Suppressor macrophage treated with lipopolysaccharide for 1 hour (primary cell): ENCODE measurements at places on chromosomes 4 and X.

GRCh38 chr4:60019180-60019579, 1180.9 kb upstream of the ADGRL3 start:
- no peak for DNase-seq

- DNase-seq = peak; percentile 86
Measured at GRCh38 chrX:150202641-150203247, 160.4 kb upstream of the MAMLD1 start.

GRCh38 chr4:71607109-71607508, 176.8 kb downstream of the GC start:
- no peak for DNase-seq

GRCh38 chrX:74500067-74500466, 78.8 kb downstream of the SLC16A2 start:
- no peak for DNase-seq

DNA sequence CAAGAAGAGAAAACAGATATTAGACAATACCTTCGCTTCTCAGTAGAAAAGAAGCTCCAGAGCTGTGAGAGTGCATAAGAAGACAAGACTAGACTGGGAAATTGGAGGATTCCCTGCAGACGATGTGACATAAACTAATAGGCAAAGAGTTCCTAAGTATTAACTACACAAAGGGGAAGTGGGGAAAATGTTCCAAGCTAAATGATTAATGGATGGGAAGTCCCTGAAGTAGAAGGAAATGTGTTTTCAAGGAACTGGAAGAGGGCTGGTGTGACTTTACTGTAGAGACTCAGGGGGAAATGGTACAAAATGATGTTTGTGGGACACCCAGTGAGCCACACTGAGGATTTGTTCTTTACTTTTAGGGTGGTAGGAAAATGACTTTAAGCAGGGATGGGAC, 69.7 kb upstream of the DCLK2 start:
- peak; percentile 82 for DNase-seq

DNA sequence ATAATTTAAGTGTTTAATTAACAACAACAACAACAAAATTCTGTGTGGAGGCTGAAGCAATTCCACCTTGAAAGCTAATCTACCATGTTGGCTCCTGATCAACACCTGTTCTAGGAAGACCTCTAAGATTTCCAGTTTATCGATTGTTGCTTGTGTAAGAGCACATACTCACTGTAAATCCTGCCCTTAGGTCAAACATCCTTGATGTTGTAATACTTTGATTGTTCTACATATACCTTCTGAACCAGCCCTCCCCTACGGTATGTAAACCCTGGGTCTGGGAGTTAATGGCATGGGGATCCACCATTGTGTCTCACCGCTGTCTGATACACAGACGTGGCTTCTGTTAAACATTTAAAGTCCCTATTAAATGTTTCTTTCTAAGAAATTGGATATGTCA, 73.2 kb downstream of the RASL11B start:
- DNase-seq = no peak

- DNase-seq = no peak
Measured at GRCh38 chrX:69318651-69319340, 153.5 kb upstream of the PJA1 start.

DNA sequence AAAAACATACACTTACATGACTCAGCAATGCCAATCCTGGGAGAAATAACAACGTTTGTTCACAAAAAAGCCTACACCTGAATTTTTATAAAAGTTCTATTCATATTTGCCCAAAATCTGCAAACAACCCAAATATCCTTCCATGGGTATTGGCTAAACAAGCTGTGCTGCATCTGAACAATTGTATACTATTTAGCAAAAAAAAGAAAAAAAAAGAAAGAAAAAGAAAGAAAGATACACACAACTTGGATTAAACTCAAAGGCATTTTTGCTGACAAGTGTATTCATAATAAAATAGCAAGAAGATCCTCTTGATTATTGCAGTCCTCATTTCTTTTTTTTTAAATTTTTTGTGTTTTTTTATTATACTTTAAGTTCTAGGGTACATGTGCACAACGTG, 24.5 kb upstream of the MAGEA3 start:
- no peak for DNase-seq

DNA sequence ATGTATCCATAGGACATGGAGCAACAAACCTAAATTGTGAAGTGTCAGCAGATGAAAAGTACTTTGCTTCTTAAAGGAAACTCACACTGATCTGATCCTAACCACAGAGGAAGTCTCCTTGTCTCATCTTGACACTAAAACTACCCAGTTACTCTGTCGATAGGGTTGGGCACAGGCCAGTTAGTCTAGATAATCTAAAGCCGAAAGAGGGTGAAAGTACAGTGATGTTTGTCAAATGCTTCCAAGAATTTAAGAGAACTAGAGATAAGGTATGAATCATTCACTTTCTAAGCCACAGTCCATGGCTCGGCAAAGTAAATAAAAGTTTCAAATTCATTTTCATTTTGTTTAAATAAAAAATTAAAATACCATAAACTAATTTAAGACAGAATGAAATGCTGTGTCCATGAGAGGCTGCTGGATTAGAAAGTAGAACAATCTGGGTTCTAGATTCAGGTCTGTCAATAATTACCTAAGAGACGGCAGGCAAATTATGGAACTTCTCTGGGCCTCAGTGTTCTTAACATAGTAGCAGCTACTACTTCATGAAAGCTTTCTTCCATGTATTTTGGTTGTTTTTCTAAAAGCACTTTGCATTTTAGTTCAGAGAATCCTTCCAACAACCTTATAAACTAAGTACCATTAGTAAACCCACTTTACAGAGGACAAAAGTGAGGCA, 176.7 kb downstream of the LDB2 start:
- DNase-seq = no peak

- DNase-seq = no peak
Measured at GRCh38 chr4:10783351-10783750, 98.8 kb upstream of the CLNK start.

DNA sequence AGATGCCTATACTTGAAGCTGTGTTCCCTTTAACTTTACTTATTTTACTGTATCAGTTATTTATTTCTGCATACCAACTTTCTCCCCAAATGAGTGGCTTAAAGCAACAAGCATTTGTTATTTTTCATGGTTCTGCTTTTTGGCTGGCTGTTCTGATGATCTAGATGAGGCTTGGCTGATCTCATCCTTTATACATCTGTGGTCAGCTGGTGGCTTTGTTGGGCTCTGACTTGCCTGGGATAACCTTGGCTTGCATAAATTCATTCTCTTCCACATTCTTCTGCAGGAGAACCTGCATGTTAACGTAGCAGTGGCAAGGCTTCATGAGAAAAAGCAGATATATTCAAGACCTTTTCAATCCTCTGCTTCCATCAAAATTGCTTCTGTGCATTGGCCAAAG, 1317.6 kb downstream of the ADGRL3 start:
- DNase-seq = peak; percentile 47

- no peak for DNase-seq
Measured at GRCh38 chrX:115588179-115588578, 27.2 kb downstream of the PLS3 start.

GRCh38 chr4:3401436-3402171, 40.2 kb upstream of the HGFAC start:
- DNase-seq = no peak

DNA sequence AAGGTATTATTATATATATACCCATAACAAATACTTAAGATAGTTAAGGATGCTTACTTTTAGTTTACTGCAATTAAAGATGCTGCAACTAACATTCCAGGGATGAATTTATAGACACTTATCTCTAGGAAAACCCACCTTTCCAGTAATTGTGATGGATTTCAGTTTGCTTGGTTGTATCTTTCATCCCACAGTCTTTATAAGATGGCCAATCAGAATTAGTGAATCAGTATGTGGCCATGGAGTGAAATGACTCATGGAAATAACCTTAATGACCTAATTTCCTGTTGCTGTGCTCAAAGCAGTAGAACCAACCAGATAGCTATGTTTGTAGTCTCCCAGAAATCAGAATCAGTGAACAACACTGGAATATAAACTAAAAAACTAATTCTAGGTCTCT, 26.4 kb downstream of the MOSPD2 start:
- peak; percentile 35 for DNase-seq

DNA sequence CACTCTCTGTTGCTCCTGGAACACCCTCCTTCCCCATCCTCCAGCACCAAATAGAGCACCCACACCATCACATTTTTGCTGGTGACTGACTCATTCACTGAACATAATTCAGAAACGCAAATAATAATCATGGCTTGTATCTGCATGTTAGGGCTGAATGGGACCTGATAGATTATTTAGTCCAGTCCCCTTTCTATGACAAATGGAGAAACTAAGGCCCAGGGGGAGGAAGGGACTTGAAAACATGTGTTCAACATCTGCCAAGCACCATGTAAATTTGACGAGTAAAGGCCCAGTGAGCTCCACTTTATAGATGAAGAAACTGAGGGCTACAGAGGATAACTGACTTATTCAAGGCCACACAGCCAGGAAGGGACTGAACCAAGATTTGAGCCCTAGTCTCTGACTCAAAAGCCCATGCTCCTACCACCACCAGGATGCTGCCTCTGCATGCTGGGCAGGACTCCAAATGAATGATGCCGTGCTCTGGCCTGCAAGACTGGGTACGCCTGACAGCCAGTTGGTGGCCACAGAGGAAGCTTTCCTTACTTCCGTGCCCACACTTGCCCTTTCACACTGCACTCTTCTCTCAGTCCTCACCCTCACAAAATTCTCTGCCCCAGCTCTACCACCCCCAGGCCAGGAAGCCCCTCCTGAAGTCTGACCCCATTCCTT, 133.3 kb upstream of the PJA1 start:
- DNase-seq = no peak

DNA sequence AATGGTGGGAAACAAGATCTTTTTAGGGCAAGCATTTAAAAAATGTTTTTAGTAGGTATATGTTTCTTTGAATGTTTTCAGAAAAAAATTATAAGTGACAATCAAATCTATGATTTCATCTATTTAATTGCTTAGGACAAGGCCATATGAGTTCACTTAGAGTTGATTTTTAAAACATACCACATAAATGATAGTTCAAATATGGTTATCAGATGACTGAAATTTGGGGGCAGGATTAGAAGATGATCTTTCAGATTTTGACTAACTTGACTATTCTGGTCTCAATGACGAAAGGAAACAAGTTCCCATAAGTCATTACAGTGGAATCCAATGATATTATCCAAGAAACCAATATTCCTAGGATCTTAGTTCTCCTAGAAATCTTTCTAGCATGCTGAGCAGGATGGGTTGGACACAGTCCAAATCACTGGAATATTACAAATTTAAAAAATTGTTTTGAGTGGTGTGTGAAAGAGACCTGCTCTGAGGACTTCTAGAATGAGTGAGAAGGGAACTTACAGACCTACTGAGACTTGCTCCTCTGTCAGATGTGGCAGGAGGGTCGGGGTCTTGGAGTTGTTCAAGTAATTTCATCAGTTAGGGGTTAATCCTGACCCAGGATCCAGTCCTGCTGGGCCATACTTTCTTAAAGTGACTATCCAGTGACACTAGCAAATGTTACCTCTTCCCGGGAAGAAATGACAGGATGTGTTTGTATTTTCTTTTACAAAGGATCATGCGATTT, 20.0 kb downstream of the RHOH start:
- DNase-seq = no peak

DNA sequence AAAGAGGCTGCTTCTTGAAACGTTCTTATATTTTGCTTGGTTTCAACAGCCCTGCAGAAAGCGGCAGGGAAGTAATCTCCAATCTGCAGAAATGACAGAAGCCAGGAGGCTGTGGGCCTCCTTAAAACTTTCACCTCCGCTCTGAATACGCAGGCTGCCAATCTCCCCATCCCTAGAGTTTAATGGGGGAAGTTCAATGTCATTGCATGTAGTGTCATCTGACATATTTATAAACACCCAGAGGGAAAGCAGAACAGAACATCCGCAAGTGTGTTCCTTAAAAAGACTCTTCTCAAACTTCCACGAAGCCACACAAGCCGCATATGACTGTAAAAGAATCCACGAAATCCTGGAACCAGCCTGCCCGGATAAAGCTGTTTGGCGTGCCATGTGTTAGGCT, 148.8 kb upstream of the TBL1X start:
- DNase-seq = peak; percentile 78

DNA sequence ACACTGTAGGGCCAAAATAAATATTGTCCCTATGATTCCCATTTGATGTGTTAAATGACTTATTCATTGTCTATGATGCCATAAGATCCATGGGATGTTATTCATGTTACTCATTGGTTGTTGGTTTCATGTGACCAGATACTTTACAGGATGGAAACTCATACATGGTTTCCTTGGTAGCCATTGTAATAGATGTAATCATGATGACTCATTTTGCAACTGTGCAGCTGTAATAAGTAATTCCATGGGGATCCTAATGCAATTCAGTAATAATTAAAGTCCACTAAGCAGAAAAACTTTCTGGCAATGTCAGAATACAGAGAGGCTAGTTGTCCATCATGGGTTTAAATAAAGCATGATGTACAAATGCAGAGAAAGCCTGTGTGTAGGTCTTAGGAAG, 389.7 kb upstream of the NR3C2 start:
- DNase-seq = peak; percentile 61

DNA sequence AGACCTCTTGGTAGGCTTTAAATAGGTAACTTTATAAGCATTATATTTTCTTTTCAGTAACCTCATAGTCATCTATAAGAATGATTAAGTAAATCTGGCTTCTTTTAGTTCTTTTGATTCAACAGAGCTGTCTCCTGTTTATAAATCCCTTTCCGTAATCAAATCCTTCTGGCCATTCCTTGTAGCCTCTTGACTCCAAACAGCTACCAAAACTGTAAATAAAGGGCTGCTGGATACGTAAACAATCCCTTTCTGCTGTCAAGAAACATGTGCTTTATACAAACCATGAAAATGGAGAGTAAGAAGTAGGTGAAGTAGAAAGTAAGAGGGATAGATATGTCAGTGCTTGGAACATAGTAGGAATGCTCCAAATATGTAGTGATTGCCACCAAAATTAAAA, 183.2 kb upstream of the CASK start:
- no peak for DNase-seq

DNA sequence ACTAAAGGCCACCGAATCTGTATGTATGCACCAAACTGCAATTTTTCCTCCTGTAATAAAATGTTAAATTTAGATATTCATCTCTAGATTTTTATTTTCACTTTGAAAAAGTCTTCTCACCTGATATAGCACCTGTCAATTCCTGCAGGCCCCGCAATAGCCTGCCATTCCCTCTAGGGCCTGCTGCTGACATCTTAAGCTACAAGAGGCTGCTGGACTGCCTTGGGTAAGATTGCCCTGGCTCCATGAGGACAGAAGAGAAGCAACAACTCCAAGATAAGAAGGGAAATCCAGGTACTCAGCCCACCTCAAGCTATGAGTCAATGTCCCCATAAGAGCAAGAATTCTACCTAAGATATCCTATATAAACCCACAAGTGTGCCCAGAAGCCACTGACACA, 230.2 kb upstream of the AGTR2 start:
- no peak for DNase-seq

- DNase-seq = no peak
Measured at GRCh38 chrX:38233891-38234667, 13.4 kb upstream of the SRPX start.

DNA sequence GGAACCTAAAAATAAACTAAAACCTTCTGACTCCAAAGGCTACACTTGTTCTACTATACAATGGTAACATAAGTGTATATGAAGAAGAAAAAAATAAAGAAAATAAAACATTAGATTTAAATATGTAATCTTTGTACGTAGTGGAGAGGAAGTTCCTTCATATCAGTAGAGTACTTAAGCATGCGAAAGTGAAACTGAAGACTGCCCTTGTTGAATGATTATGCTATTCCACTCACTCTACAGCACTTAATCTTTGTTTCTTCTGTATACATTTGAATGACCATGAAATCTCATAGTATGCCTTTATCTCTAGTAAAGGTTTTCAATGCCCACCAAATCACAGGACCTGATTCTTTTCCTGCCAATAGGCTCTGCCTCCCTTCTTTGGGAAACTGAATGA, 78.9 kb downstream of the NDST3 start:
- peak; percentile 14 for DNase-seq
